ENCODE measurements at places on chromosomes 3 and 15.

- DNase-seq = no peak
Observed at GRCh38 chr3:182739619-182740018, 53.7 kb upstream of the ATP11B start.

DNA sequence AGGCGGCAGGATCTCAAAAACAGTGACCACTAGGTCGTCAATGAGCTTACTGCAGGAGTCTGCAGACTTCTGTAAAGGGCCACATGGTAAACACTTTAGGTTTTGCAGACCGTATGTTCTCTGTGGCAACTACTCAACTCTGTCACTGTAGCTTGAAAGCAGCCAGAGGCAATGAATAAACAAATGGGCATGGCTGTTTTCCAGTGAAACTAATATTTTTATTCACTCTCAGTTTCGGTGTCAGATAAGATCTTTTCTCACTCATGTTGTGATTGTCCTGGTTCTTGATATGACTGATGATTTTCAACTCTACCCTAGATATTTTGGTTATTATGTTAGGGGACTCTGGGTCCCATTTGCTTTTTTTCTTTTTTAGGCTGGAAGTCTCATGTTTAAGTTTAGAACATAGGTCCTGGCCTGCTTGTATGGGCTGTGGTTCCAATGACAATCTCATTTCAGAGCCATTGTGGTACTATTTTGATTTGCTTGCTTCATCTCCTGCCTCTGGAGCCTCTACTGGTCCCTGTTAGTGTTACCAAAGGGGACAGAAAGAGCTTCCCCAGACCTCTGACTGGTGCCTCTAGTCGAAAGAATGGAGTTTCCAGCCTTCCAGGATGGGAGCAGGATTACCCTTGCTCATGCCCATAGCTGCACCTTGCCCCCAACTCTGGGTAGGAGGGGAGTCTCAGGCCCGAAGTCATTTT is 222.0 kb downstream of the STT3B start:
- DNase-seq = no peak

- no peak for DNase-seq
Observed at GRCh38 chr3:112948346-112948838, 26.5 kb downstream of the CD200R1 start.

DNA sequence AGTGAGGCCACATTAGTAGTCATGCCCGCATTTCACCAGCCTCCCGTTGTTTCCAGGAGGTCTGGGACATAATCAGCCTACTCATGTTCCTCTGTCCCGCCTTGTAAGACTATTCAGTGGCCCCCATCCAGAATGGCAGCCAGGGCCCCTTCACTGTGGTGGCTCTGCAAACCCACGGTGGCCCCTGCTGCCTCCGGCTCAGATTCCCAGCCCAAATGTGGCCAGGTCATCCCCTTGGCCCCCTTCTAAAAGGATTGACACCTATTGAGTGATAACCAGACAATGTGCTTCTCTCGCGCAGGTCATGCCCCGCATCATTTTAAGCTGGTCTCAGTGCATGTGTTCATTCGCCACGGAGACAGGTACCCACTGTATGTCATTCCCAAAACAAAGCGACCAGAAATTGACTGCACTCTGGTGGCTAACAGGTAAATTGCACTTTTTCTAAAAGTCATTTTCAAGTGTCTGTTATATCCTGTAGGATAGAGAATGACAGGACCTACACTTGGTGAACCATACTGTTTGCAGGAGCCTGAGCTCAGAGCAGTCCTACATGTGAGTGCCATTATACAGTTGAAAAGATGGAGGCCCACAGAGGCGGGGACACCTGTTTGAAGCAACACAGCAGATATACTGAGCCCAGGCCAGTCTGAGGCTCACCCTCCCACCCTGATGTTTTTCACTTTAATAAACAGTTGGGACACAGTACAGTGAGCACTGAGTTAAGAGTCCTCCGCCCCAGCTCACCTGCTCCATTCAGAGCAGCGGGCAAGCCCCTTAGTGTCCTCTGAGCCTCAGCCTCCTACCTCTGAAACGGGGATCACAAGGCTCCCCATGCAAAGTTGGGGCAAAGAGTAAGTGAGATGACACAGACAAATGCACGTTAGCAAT is 47.7 kb downstream of the PXYLP1 start:
- DNase-seq = no peak

- DNase-seq = no peak
Observed at GRCh38 chr3:130820976-130821375, 72.9 kb upstream of the ATP2C1 start.

DNA sequence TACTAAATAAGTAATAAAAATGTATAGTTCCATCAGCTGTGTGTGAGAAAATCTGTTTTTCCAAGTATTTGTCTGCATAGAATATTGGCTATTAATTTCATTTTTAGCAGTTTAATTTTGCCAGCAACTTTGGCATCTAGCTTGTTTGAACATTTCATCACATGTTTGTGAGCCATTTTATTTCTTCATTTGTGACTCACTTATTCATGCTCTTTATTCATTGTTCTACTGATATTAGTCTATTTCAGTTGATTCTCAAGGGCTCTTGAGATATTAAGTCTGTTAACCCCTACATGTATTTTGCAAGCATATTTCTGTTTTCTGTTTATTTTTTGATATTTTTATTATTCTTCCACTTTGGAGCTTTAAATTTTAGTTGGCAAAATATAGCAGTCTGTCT is 74.0 kb upstream of the PHLDB2 start:
- DNase-seq = no peak

DNA sequence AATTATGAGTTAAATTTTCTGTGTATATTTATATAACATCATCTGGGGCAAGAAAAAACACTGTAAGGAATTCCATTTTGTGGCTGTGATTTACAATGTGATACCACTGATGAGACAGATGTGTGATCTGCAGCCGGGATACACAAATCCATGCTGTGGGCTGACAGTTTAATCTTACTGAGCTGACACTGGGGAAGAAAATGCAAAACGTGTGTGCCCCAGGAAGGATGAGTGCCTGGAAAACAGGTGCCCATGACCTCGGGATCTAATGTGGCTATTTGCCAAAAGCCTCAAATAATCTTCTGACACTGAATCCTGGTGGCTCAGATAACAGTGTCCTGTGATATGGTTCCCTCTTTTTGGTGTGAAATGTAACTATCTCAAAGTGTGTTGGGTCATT is 10.5 kb downstream of the MYRIP start:
- DNase-seq = no peak

DNA sequence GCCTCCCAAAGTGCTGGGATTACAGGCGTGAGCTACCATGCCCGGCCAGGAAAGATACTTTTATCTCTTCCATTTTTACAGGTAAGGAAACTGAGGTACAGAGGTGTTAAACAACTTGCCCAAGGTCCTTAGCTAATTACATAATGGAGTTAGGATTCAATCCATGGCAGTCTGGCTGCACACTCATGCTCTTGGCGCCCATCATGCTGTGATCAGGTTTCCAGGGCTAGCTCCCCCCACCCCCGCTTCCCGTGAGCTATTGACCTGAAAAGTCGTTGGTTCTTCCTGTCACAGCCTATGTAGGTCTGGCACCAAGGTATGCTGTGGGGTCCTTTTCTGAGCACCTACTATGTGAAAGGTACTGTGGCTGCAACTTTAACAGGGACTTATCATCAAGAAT is 55.9 kb upstream of the LARS2 start:
- no peak for DNase-seq

GRCh38 chr15:67033012-67033411 is 32.4 kb upstream of the SMAD3 start:
- DNase-seq = no peak

GRCh38 chr3:116835658-116836057 is 126.1 kb downstream of the TUSC7 start:
- DNase-seq = no peak

Measured in activated CD8-positive, alpha-beta memory T cell treated with anti-CD3 and anti-CD28 coated beads, Interleukin-2, amount 50 U/mL, for 48 hours (primary cell).